Activated CD8-positive, alpha-beta memory T cell treated with anti-CD3 and anti-CD28 coated beads for 36 hours (primary cell): ENCODE measurements at places on chromosomes 1 and 21. TPM values are rescaled to one million over a fixed set of nuclear protein-coding genes. Genes with fewer than 3 reads are reported as not detected.

Gene TTF2
- 96.7 TPM for total RNA-seq

Gene RAD54L
- 60.9 TPM for total RNA-seq

Gene DSCAM
- not detected for total RNA-seq

Gene LMOD1
- total RNA-seq, result not detected

Gene MAP10
- total RNA-seq, result 1.8 TPM

Gene RO60
- total RNA-seq, result 75.9 TPM

Gene SLC9C2
- not detected for total RNA-seq

Gene TCHHL1
- not detected for total RNA-seq

Gene HCRTR1
- not detected for total RNA-seq

Gene GUCA2B
- not detected for total RNA-seq

Gene FAM163A
- not detected for total RNA-seq

Gene ERMAP
- 3.0 TPM for total RNA-seq

Gene BACE2
- total RNA-seq, result 0.73 TPM

Gene LAPTM5
- 177 TPM for total RNA-seq

Gene PTGFR
- not detected for total RNA-seq

Gene SLC25A44
- total RNA-seq, result 26.7 TPM

Gene FCGR2B
- not detected for total RNA-seq

Gene LAMTOR5
- total RNA-seq, result 165 TPM

Gene EFNA1
- total RNA-seq, result not detected

Gene RIPPLY3
- total RNA-seq, result 0.08 TPM

Gene INKA2
- 1.5 TPM for total RNA-seq

Gene CFHR3
- total RNA-seq, result not detected

Gene LCE1C
- not detected for total RNA-seq

Gene HTR6
- total RNA-seq, result not detected

Gene TFF2
- not detected for total RNA-seq

Gene ZNF644
- total RNA-seq, result 43.3 TPM

Gene MAP3K7CL
- total RNA-seq, result 4.3 TPM

Gene ZNF695
- 0.63 TPM for total RNA-seq

Gene PLA2G4A
- 0.94 TPM for total RNA-seq

Gene IL12RB2
- 48.3 TPM for total RNA-seq

Gene RNF186
- not detected for total RNA-seq

Gene AK2
- total RNA-seq, result 384 TPM

Gene PDC
- not detected for total RNA-seq

Gene WDR64
- total RNA-seq, result not detected

Gene VANGL2
- total RNA-seq, result 0.04 TPM

Gene MKNK1
- total RNA-seq, result 28.3 TPM

Gene RAB25
- not detected for total RNA-seq

Gene SUCO
- total RNA-seq, result 20.6 TPM

Gene OR14K1
- not detected for total RNA-seq

Gene PODN
- not detected for total RNA-seq
